ENCODE measurements at places on chromosomes 13 and 19.
A peak's percentile ranks its signal among the peaks of the same experiment; 100 is the strongest.

GRCh38 chr19:36009220-36009619, 607 bp upstream of the SYNE4 start:
- DNase-seq: peak; percentile 50

- DNase-seq: peak; percentile 82
These were observed 62.4 kb downstream of the SERTM1 start for GRCh38 chr13:36736119-36736726.

DNA sequence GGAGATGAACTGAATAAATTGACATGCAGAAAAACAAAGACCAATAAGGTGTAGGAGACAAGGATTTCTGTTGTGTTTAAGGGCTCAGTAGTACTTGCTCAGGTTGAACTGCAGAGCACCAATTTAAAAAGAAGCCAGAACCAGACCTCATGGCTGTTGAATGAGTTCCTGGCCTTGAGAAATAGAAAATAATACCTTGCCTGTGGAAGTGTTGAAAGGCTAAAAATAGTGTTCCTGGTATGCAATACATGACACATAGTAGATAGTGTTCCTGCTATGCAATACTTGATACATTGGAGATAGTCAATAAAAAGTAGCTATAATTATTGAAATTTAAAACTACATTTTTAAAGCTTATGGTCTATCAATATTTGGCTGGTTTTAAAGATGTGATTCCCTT, 595.8 kb downstream of the PCDH9 start:
- DNase-seq: peak; percentile 6

DNA sequence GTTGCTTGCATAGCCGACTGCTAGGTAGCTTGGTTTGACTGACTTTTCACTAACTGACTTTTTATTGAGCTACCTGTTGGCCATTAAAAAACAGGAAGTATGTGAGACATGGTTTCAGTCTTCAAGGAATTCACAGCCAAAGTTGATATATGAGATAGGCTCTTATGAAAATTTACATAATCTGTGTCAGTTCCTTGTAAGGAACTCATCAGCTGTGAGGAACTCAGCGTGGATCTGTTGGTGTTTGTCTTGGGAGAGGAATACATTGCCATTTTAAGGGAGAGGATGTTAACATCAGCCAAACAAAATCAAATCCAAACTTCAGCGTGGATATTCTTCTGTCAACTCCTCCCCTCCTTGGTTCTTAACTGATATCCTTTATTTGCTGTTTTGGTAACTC, 2.0 kb downstream of the RNF113B start:
- no peak for DNase-seq

DNA sequence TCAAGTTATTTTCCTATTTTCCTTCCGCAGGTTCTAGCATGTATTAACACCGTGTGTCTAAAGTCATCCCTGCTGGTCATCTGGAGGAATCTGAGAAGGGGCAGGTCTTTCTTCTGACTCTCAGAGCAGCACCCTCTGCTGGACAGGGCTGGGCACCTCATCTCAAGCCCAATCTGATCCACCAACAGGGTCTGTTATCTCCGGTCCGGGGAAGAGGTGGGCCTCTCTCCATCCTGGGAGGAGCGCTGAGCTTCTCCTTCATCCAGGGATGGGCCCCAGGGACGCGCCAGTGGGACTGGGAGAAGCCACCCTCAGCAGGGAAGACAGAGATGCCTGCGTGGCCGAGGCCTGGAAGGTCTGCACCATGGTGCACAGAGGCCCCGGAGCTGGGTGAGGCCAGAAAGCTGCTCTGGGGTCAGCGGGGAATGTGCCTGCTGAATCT, 26.0 kb upstream of the ZNF331 start:
- peak; percentile 60 for DNase-seq

DNA sequence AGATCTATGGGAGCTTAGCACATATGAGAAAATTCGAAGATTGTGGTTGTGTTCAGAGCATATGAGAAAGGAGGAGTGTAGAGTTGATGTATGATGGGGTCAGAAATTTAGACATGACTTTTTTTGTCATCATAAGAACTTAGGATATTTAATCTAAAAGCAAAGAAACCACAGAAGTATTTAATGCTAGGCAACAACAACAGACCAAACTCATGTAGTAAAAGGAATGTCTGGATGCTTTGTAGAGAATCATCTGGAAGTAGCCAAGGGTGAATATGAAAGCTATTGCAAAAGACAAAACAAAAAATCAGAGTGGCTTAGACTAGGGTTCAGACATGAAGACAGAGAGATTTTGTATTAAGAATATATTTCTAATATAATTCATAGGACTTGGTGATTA, 190.3 kb downstream of the SLITRK1 start:
- no peak for DNase-seq

GRCh38 chr19:42175952-42176648, 41.4 kb downstream of the DEDD2 start:
- peak; percentile 26 for DNase-seq

GRCh38 chr13:113408562-113408961, 44.6 kb upstream of the GRTP1 start:
- DNase-seq: no peak

DNA sequence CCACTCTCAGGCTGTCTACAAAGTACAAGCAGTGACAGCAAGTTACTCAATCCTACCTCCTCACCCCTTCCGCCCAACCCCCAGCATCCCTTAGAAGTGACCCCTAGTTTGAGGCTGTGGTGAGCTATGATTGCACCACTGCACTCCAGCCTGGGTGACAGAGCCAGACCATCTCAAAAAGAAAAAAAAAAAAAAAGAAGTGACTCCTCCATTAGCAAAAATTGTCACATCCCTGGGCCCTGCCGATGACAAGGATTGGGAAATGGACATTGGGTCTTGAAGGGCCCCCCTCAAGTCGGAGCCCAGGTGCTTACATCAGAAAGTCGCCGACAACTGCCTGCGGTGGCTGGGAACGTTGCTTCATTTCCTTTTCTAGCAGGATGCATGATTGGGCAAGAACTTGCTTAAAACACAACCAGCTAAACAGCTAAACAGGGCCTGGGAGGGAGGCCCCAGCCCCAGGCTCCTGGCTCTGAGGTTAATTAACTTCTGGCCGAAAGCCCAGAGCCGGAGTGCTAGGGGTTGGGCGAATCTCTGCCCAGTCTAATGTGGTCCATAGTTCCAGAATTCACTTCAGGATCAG, 15.3 kb downstream of the RAB3D start:
- peak; percentile 97 for DNase-seq

GRCh38 chr19:58397533-58398037, 2.1 kb downstream of the RNF225 start:
- DNase-seq: no peak

GRCh38 chr13:28239374-28239773, 101.0 kb downstream of the PAN3 start:
- peak; percentile 88 for DNase-seq

- DNase-seq: no peak
These were observed 7.9 kb downstream of the NAPA start for GRCh38 chr19:47507012-47507411.

DNA sequence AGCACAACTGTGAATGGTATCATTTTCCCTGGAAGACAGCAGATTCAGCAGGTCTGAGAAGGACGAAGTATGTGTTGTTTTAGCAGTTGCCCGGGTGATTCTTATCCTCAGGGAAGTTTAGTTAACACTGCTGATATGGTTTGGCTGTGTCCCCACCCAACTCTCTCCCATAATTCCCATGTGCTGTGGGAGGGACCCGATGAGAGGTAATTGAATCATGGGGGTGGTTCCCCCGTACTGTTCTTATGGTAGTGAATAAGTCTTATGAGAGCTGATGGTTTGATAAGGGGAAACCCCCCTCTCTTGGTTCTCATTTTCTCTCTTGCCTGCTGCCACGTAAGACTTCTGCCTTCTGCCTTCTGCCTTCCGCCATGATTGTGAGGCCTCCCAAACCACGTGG, 81.0 kb upstream of the UBAC2 start:
- no peak for DNase-seq

GRCh38 chr13:85879014-85879413, 79.8 kb upstream of the SLITRK6 start:
- DNase-seq: no peak

GRCh38 chr19:58545286-58546018, 1.6 kb downstream of the TRIM28 start:
- DNase-seq: no peak

GRCh38 chr13:71524613-71525304, 342.2 kb downstream of the DACH1 start:
- peak; percentile 4 for DNase-seq

DNA sequence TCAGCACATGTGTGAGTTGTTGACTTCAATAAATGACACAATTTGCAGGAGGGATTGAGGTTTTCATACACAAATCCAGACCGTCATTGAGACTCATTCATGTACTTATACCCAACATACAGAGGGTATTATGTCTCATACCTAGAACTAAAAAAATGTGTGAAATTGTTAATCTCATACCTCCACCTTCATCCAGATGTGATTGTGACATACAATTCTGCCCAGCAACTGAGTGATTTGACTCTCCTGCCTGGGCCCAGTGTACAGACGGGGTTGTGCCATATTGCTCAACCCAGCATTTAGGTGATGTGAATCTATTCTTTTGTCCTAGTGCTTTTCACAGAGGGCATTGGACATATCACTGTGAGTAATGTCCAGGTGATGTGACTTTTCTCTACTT, 12.6 kb upstream of the ZNF681 start:
- no peak for DNase-seq

- DNase-seq: peak; percentile 75
These were observed 33.8 kb upstream of the GARRE1 start for GRCh38 chr19:34220472-34221063.

- no peak for DNase-seq
These were observed 7.6 kb upstream of the COMP start for GRCh38 chr19:18798384-18799352.

DNA sequence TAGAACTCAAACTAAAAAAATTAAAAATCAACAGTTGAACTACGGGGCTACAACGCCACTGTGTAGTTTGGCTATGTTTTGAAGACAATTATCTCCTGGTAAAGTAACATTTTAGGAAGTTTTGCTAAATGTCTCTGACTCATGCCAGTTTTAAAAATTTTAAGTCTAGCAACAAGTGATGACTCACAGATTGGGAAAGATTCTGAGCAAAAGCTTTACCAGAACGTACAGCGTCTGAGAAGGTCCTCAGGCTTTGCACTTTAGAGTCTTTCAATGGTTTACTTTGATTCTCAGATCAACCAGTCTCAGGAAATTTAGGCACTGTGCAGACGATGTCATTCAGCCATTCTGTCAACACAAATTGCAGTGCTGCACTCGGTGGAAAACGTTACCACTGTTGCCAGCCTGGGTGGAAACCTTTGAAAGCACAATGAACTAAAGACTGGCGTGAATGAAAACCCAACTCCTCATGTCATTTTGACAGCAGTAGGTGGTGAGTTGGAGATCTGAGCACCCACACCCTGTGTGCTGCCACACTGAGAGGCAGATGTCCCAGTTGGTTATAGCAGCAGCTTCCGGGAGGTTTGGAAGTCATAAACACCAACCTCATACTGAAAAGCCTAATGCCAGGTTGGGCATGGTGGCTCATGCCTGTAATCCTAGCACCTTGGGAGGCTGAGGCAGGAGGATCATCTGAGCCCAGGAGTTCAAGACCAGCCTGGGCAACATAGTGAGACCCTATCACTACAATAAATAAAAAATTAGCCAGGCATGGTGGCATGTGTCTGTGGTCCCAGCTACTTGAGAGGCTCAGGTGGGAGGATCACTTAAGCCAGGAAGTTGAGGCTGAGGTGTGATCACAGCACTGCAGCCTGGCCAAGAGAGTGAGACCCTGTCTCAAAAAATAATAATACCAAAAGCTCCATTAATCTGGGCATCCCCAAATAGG, 6.3 kb upstream of the WTIP start:
- DNase-seq: peak; percentile 90

DNA sequence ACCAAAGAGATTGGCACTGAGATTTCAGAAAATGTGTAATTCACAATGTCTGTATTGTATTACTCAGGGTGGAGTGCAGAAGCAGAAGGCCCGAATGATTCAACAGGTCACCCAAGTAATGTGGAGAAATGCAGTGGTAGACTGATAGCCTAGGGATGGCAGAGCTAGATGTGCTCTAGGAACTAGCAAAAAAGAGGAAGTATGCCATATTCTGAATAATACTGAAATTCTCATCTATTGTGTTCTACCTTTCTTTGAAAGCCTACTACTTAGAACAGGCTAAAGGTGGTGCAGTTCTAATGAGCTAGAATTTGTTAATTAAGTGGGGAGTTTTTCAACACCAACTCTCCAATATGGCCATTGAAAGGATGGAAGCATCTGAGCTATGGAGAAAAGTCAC, 1449.8 kb upstream of the MIR17HG start:
- no peak for DNase-seq

DNA sequence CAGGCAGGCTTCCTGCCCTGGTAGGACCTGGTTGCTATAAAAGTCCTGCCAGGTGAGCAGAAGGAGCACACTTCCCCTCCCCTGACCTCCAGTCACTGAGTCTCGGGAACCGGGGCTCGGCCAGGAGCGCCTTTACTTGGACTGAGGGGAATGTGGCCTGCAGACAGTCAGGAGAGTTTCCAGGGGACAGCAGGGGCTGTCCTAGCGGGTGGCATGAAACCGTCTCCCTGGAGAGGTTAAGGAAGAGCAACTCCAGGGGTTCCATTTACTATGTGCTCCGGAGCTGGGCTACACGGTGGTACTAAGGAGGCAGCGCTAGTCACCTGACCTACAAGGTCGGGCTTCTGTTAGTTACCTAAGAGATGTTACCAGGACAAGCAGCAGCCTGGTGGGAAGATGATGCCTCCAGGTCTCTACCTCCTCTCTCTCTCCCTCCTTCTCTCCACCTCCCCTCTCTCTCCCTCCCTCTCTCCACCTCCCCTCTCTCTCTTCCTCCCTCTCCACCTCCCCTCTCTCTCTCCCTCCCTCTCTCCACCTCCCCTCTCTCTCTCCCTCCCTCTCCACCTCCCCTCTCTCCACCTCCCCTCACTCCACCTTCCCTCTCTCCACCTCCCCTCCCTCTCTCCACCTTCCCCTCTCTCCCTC, 4.1 kb upstream of the CNOT3 start:
- DNase-seq: peak; percentile 11

GRCh38 chr19:51692468-51692867, 662 bp upstream of the SPACA6 start:
- no peak for DNase-seq

GRCh38 chr13:95250961-95251360, 50.3 kb downstream of the ABCC4 start:
- no peak for DNase-seq

DNA sequence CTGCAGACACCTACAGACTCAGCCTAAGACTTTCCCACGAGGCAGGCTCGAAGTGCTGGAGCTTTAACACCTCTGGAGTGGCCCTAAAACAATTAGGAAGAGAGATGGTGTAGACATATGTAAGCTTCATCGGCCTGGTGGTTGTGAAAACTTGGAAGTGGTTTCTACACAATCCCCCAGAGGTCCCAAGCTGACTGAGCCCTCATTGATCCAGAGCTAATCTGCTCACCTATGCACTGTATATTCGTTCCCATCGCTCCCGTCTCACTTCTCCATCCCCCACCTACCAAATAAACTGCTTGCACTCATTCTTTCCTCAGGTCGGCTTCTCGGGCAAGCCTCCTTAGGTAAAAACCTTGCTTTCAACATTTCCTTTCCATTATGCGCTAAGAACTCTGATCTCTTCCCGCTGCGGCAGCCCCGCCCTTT, 767 bp upstream of the ZNF793 start:
- DNase-seq: no peak

DNA sequence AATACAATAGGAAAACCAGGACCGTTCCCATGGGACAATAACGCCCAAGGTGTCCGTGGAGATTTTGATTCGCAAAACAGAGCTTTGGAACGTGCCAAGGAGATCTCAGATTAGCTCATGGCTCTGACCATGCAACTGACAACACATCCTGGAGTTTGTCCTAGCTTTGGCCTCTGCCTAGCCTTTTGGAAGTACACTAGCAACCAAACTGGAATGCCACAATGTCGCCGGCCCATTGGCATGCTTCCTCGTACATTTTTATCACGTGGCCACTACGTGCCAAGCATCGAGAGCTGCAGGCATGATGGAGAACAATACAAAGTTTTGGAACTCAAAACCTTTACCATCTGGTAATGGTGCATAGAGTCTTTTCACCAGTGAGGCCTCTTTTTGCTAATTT, 256.5 kb downstream of the DCLK1 start:
- DNase-seq: no peak

Data from cardiac fibroblast (primary cell).